ENCODE measurements at places on chromosomes 4 and X. TPM values are rescaled to one million over a fixed set of nuclear protein-coding genes. Genes with fewer than 3 reads are reported as not detected.

DNA sequence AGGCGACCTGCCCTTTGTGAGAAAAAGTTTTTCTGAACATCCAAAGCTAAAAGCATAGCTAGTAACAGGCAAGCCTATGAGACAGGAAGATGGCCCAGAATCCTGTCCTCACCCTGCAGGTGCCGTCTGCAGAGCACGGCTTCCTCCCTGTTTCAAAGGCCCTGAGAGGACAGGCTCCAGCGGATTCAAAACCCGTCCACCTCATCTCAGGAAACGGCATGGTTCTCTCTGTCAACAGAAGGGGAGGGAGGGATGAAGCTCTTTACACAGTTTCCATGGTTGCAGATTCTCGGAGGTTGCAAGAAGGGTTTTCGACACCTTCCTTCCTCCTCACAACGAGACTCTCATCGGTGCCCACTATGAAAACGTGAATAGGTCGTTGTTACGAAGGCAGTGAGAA, 8.3 kb downstream of the PPP2R3B start:
- DNase-seq = no peak

GRCh38 chrX:10223276-10223675, 66.5 kb downstream of the CLCN4 start:
- DNase-seq = no peak

Gene PROM1
- total RNA-seq = 5.4 TPM

Gene MAGEC1
- total RNA-seq = not detected

- no peak for DNase-seq
Observed at GRCh38 chrX:114999906-115000305, 17.5 kb downstream of the IL13RA2 start.

DNA sequence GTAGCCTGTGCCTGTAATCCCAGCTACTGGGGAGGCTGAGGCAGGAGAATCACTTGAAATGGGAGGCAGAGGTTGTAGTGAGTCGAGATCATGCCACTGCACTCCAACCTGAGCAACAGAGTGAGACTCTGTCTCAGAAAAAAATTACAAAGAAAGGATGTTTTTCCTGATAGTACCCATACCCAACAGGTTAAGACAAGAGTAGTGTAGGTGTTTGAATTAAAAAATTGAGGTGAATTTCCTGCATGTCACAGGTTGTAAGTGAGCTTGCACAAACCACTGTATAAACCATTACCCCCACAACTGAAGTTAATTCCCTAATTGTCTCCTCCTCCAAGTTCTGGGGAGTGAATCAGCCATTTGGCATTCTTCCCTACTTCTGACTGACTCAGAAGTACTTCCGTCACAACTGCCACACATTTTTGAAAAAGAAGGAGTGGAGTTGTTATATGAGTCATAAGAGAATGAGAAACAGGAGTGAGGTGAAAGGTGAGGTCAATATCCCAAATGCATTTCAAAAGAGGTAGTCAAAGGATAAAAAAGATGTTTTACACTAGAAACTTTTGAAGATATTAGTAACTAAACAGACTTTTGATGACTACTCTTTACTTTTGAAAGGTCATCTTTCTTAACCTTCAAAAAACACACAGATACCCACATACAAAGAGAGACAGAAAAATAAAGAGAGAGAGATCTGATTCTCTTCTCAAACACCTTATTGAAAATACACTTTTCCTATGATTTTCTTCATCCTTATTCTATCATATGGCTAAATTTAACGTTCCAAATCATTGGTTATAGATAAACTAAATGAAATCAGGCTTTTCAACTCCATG, 134.5 kb downstream of the BTC start:
- DNase-seq = peak; percentile 96

GRCh38 chr4:29588617-29589016, 1131.6 kb upstream of the PCDH7 start:
- no peak for DNase-seq

GRCh38 chr4:73844345-73844744, 7.9 kb downstream of the CXCL6 start:
- DNase-seq = no peak

DNA sequence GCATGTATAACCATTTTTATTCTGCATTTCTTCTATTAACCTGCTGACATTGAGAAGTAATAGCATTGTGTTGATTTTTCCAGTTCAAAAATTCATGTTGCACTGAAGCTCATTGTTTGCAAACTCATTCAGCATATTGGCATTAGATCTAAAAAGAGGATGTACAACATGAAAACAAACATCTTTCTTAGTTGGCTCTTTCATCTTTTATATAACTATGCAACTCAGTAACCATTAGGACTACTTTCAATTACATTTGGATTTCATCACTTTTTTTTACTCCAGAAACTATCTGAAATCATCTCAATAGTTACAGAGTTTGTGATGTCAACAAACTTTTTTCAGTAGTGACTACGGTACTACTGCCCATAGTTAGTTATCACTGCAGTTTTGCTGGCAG, 346.0 kb upstream of the EPHA5 start:
- no peak for DNase-seq

GRCh38 chr4:152257601-152258066, 278.3 kb downstream of the FBXW7 start:
- DNase-seq = no peak

DNA sequence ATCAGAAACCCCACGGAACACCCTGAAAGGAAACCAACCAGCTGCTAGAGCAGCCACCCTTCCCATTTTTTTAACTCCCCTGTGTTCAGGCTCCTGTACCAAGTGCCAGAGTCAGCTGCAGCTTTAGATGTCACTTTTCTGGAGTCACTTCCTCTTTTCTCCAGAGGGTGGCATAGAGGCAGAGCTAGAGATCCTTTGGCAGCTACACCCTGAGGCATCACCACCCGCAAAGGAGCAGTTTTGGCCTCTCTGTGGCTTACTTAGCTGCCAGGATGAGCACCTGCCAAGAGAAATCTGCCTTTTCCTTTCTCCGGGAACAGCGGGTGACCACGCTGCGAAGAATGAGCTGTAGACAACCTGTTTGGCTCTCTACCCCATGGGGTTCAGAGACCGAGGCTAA, 58.0 kb upstream of the CHRDL1 start:
- no peak for DNase-seq

DNA sequence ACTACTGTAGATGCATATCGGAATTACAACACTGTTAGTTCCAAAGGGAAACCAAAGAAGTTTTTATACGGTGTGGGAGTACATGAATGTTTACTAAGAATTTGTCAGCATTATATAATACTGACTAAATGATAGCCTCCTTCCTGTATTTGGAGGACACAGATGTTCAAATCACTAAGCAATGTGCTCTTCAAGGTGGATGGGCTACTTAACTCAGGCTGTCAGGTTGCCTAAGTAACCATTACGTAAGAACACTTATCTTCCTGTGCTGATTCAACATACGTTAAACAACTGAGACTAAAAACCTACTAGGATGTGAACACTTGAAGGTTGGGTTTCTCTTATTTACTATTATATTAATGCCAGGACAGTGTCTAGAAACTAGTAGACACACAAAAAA, 81.9 kb upstream of the HPGD start:
- no peak for DNase-seq

DNA sequence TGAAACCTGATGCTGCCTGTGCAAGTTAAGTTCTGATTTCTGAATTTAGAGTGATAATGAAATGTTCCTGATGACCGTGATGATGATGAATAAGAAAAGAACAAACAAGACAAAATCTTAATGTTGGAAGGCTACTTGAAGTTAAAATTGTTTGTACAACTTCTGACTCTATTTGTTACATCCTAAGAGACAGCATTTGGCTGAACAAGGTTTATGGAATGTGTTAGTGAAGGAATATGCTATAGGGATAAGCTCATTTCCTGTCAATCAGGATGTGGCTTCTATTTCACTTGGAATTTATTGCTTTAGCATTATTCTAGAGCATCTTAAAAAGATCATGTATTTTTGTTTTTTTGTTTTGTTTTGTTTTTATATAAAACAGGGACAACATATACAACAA, 267.5 kb downstream of the FAT4 start:
- DNase-seq = peak; percentile 5

- DNase-seq = no peak
Observed at GRCh38 chr4:185464887-185465286, 6.6 kb downstream of the CCDC110 start.

DNA sequence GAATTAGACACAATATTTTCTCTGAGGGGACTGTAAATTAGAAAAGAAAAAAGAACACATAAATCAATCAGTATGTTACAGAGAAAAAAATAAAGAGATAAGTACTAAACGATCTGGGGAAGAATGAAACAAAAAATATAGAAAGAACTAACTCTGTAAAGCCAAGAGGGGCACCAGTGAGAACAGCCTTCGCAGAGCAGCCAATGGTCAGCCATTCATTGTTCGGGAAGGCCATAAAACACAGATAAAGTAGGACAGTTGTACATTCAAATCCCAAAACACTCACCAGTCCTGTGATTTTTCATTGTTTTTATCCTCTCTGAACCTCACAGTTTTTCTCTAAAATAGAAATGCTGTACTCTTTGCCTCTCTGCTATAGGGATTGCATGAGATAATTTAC, 127.9 kb downstream of the NEK1 start:
- DNase-seq = no peak

Gene SMIM20
- total RNA-seq = 13.2 TPM

Gene CFAP99
- total RNA-seq = not detected

DNA sequence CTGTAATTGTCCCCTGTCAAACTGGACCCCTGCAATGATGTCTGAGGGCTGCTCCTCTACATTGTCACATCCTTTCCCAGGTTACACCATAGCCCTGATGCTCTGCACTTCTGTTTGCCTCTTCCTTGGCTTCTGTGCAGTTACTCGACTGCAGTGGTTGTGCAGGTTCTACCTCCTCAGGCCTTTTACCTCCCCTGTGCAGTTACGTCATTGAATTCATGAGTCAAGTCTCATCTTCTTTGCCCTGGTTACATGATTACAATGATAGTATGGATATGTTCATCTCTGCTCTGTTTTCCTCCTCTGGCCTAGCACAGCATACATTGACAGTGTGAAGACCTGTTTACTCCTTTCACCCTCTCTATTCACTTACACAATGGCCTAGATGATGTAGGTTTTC, 83.2 kb downstream of the FAM47B start:
- no peak for DNase-seq

DNA sequence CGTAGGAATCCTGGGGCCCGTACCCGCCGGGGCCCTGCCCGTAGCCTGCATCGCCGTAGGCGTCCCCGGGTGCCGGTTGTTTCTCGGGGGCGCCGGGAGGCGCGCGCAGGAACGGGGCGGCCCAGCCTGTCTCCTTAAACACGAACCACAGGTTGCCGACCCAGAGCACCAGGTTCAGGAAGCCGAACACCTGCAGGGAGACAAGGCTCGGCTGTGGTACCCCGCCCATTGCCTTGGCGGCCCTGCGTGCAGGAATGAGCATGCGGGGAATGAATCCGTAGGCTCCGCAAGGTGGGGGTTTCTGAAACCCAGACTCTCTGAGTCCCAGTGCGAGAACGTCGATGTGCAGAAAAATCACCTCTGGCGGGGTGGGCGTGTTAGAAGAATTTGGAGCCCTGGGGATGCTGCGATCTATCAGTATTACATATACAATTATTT, 5.4 kb upstream of the PRICKLE3 start:
- no peak for DNase-seq

GRCh38 chr4:82899374-82900065, 1.0 kb upstream of the THAP9 start:
- DNase-seq = no peak

- no peak for DNase-seq
Observed at GRCh38 chr4:23202712-23203247, 510.0 kb downstream of the GBA3 start.

Gene HSFX4
- not detected for total RNA-seq

- no peak for DNase-seq
Observed at GRCh38 chr4:89056292-89056952, 563 bp downstream of the FAM13A start.

DNA sequence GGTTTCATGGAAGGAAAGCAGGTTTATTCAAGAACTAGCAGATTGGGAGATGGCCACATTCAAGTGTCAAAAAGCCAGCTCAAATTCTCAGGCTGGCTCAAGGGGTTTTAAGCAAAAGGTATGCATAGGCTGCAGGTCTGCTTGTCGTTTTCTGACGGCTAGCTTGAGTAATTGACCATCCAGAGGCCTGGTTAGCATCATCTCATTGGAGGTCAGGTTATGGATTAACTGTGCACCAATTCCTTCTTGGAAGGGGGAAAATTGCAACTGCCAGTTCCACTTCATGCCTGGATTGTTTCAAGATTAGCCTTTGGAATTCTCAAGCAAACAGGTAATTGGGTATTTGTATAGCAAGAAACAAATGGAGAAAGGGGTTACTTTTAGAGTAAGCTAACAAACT, 62.1 kb downstream of the FUNDC1 start:
- DNase-seq = no peak

Gene PNMA6A
- 2.1 TPM for total RNA-seq

Measured in glomerular endothelial cell (primary cell).